SK-MEL-5 (cell line): ENCODE measurements at places on chromosomes 4 and X. TPM values are rescaled to one million over a fixed set of nuclear protein-coding genes. Genes with fewer than 3 reads are reported as not detected.
A peak's percentile ranks its signal among the peaks of the same experiment; 100 is the strongest.

DNA sequence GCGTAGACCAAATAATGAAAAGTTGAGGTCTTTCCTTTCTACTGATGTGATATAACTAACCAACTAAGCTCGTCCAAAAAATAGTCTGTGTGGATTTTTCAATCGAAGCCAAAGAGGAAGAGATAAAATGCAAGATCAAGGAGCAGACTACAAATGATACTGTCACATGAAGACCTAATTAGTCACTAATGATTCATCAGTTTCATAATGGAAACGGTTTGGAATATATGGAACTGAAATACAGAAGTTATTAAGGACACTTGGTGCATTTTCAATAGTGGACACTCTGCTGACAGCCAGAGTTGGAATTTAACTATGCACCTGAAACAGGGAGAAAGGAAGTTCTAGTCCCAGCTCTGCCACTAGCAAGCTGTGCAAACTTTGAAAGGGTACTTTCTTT, 119.8 kb downstream of the GUCY2F start:
- DNase-seq: no peak

DNA sequence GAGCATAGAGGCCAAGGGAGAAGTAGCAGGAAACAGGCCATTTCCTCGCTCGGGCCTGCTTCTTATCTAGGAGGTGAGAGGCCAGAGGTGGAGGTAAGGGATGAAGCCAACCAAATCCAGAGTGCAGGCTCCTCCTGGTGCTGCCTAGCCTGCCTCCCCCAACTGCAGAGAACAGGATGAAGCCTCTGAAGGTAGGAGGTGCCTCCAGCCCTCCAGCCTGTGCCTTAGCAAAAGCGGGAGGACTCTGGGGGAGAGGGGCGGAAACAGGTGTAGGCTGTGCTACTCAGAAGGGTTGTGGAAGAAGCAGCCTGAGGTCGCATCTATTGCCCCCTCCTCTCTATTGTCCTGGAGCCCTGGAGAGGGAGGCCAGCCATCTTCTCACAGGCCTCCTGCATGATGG, 2.9 kb upstream of the MTM1 start:
- DNase-seq: no peak

DNA sequence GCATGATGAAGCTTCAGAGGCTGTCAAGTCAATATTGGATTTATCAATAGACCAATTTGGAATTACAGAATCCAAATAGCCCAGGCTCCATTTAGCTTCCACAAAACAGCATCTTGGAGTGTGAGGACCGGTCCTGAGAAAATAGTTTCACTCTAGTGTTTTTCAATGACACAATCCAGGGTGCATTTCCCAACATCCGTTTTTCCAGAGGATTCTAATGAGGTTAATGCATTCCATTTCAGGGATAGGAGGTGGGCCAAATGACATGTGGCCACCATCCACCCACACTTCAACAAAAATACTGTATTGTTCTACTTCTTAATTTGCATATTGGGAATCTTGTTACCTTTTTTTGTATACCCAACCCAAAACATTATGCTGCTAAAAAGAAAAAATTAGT, 229.8 kb upstream of the LDB2 start:
- no peak for DNase-seq

GRCh38 chr4:119113033-119113655, 22.5 kb upstream of the MYOZ2 start:
- DNase-seq: peak; percentile 52

GRCh38 chr4:99447079-99447478, 11.9 kb upstream of the ADH7 start:
- DNase-seq: peak; percentile 12

DNA sequence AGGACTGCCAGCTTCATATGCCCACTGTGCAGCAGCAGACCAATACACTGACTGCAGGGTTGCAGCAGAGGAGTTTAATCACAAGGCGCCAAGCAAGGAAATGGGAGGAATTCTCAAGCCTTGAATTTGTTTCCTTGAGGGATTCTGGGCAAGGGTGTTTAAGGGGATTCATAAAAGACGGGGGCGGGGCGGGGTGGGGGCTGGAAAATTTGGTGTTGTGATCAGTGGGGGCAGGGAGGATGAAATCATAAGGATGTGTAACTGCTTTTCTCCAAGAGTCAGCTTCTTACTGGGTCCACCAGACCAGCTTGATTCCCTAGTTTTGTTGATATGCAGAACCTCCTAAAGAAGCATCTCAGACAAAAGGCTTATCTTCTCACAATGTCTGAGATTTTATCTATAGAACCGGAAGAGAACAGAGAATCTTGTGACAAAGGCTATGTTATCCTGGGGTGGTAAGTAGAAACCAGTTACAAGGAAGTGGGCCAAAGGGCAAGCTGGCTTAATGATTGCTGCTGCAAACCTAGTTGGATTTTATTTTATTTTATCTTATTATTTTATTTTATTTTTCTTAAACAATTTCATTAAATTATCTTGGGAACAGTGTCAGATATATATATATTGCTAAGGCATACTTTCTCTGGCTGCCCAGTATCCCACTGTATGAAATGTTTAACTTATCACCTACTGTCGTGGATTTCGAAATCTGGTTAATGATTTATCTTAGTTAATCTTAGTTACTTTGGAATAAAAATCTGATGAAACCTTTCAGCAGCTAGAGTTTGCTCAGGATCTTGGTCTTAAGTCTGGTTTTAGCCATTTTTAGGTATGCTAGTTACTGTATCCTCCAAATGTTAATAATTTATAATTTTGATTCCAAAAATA, 276.4 kb downstream of the RPA4 start:
- peak; percentile 66 for DNase-seq

GRCh38 chrX:47093860-47094259, 15.6 kb downstream of the RGN start:
- no peak for DNase-seq

DNA sequence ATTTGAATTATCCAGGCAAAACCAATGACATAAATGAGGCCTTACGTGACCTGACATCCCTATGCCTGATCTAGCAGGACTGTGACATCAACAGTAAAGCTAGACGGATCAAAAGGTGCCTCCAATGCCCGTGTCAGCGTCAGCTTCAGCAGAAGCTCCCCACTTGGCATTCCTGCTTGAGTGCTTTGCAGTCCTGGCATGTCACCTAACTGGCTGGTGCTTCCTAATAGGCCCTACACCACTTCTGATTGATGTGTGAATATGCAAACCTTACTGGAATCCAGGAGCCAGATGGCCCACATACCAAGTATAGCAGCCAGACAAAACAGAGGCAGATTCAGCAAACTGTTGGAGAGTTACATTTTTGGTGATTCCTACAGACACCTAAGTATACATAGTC, 224.2 kb downstream of the DMD start:
- no peak for DNase-seq

DNA sequence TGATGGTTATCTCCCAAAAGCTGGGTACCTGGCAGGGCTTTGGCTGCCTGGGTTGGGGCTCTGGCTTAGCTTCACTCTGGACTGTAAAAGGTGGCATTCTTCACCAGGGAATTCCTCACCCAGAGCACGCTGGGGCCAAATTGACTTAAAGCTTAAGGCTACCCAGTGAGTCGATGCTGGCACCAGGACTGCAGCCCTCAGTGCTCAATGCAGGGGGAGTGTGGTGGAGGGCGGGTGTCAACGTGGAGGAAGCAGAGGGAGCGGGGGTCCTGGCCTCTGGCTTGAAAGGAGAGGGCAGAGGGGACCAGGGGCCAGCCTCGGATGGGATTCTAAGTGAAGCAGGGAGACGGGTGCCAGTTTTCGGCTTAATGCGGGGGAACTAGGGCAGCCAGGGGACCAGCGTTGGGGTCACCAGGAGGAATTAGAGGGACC, 446 bp upstream of the FAM50A start:
- DNase-seq: no peak

GRCh38 chrX:122596998-122597397, 587.1 kb upstream of the GRIA3 start:
- no peak for DNase-seq

DNA sequence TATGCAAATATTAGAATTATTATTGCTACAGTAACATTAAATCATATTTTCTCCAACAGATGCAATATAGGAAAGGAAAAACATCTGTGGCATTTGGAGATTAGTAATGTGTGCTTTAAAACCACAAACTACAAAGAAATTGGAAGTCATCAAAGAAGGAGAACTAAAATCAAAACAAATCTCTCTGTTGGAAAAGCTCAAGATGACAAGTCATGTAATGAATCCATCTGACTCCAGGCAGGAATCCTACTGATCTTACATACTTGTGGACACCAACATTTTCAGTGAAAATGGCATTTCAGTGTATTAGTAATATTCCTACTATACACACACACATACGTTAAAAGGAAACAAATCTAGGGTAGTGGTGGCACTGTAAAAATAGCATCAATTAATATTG, 98.2 kb downstream of the SLC39A8 start:
- no peak for DNase-seq

GRCh38 chrX:39640866-39641265, 456.9 kb downstream of the BCOR start:
- no peak for DNase-seq

DNA sequence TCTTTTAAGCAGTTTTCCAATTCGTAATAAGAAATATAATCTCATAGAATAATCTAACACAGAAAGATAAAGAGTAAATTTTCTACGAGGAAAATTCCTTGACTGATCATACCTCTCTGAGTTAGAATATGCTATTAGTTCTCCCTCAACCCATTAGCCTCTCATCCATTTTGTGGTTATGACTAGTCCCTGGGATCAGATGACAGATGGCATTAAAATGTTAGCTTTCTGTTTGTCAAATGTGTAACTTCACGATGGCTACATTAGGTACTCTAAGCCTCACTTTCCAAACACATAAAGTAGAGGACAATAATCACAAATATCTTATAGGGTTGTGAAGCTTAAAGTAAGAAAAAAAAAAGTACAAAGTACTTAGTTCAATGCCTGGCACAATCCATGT, 112.2 kb downstream of the ZAR1 start:
- no peak for DNase-seq

- no peak for DNase-seq
Measured at GRCh38 chr4:139493176-139493575, 39.3 kb downstream of the RAB33B start.

DNA sequence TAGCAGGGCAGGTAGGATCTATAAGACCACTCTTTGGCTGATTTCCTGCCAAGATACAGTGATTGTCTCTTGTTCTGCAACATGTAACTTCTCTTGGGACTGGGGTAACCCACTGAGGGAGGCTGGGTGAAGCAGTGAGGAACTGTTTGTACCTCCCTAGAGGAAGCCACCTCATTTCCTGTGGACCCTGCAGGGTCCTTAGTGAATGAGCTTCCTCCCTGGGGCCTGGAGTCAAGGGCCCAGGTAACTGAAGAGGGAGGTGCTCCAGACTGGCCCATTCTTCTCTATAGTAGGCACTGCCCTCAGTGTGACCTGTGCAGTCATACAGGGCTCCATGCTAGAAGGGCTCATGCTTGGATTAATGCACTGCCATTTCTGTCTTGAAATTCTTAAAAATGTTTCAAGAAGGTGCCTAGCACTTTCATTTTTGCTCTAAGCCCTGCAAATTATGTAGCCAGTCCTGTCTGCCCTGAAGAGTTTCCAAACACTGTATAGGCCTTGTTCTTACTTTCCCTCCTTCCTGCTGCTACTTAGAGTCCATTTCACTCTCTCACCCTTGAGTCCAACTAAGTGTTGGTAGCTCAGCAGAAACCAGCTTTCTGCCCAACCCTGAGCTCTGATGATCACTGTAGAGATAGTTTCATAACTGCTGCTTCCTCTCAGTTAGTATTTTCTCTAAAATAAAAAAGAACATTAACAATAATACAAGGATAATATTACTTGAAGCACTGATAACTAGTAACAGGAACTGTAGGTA, 8.5 kb upstream of the GRIA3 start:
- DNase-seq: no peak

DNA sequence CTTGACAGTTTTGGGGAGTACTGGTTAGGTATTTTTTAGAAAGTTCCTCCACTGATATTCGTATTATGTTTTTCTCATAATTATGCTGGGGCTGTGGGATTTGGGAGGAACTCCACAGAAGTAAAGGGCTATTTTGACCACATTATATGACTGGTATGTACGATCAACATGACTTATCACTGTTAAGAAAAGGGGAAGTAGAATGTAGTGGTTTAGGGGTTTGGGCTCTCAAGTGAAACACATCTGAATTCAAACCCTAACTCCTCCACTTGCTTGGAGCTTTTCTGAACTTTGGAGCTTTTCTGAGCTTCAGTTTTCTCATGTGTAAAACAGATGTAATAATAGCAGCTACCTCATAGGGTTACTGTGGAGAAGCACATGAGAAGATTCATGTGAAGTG, 96.4 kb upstream of the C1GALT1C1 start:
- DNase-seq: no peak

DNA sequence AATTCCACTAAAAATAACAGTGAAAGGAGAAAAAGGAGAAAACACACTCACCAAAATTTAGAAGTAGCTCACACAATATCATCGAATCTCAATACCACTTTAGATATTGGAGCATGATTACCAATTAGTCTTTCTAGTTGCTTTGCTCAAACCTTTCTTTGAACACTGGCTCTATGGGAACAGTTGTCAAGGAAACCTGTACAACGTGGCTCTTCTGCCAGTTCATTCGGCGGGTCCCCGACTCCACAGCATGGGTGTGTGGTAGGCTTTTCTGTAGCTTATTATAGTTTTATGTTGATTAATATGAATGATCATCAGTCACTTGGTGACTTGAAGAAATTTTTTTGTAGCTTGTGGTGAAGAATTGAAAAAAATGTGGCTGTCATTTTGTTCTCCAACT, 50.2 kb upstream of the TMEM150C start:
- DNase-seq: no peak

GRCh38 chr4:4969298-4969697, 50.0 kb downstream of the CYTL1 start:
- DNase-seq: no peak

GRCh38 chrX:69028006-69028760, 137.1 kb downstream of the PJA1 start:
- no peak for DNase-seq

GRCh38 chrX:8748855-8749254, 16.9 kb upstream of the ANOS1 start:
- DNase-seq: peak; percentile 47

DNA sequence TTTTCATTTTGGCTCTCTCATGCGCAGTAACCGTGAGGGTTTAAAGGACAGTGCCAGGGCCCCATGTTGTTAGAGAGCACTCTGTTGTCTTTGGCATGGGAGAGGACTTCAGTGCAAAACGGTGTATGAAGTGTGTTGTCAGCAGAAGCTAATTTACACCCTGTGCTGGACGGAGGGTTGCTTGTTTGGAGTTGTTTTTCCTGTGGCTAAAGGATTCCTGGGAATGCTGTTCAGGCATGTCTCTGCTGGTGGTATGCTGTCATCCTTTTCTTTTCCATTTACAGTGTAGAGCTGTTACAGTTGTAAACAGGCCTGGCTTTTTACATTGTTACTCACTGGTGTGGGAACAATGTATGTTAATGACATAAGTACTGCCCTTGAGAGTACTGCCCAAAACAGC, 206.3 kb downstream of the CBR4 start:
- DNase-seq: no peak

GRCh38 chr4:120839334-120839973, 83.1 kb downstream of the PRDM5 start:
- no peak for DNase-seq

Gene NEUROG2
- 0.67 and 0.69 TPM in 2 replicates for total RNA-seq

Gene CSTF2
- total RNA-seq: 29.7 and 30.0 TPM in 2 replicates

Gene ZDHHC9
- total RNA-seq: 26.8 and 27.4 TPM in 2 replicates

Gene VAMP7
- total RNA-seq: 40.3 and 41.8 TPM in 2 replicates

Gene GAGE1
- 63.9 and 67.5 TPM in 2 replicates for total RNA-seq

Gene CENPVL2
- 0.32 TPM in 1 of 2 replicates, not detected in the other for total RNA-seq

Gene MAGEA6
- total RNA-seq: 187 and 193 TPM in 2 replicates
